Tibial artery (tissue), 4 donors: ENCODE measurements at places on chromosomes 6 and 20.
A peak's percentile ranks its signal among the peaks of the same experiment; 100 is the strongest.

DNA sequence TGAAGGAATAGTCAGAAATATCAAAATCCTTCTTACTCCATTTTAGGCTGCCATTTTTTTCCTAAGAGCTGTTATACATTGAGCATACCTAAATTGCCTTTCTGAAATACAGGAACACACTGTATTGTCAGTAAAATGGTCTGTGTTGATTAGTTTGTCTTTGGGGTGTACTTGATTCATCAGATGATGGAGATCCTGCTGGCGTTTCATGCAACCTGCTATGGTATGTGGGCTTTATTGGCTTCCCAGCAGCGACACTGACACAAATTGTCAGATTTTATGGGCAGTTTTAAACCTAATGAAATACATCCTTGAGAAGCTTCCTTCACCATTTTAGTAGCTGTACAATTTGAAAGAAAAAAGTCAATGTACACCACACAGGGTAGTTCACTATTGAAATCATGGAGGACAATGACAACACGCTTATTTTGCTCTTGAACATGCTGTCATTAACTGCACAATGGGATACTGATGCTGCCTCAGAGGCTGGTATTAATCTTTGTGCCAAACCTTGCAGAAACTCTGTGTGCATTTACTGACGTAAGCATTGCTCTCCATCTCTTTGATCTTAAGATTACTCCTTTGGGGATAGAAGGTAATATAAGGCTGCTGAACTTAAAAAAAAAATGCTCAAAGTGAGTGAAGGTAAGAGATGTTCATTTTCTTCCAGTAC is 124.9 kb downstream of the LAMA2 start:
- no peak for DNase-seq

DNA sequence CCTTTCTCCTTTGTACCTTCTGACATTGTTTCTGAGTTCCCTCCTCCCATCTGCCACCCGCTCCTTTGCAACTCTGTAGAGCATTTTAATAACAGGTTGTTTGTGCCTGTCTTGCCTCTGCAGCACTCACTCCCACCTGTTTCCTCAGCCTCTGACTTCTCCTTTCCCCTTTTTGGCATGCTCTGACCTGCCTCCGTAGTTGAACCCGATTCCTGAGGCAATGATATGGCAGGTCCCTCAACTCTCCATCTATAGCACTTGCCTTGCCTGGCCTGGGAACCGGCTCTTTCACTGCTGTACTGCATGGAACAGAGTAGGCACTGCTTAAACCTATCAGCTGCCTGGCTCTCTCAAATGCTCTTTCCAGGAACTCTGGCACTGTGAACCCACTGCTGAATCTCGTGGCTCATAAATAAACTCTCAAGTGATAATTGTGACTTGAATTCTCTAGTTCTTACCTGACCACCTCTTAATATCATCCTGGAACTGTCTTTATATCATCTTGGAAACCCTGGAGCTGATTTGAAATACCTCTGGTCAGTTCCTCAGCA is 50.3 kb downstream of the UTRN start:
- DNase-seq, result no peak

DNA sequence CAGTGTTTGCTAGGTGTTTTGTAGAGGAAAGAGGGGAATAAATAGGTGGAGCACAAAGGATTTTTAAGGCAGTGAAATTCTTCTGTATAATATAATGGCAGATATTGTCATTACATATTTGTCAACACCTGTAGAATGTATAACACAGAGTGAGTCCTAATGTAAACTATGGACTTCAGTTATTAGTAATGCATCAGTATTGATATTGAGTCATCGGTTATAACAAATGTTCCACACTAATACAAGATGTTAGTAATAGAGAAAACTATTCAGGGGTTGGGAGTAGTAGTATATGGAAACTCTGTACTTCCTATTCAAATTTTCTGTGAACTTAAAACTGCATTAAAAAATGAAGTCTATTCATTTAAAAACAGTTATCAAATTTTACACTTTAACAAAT is 299.2 kb downstream of the UBE3D start:
- no peak for DNase-seq

GRCh38 chr20:44053046-44053445 is 133.9 kb downstream of the JPH2 start:
- DNase-seq, result no peak

GRCh38 chr6:38179300-38179699 is 359.8 kb downstream of the ZFAND3 start:
- DNase-seq, result peak; percentile 15

DNA sequence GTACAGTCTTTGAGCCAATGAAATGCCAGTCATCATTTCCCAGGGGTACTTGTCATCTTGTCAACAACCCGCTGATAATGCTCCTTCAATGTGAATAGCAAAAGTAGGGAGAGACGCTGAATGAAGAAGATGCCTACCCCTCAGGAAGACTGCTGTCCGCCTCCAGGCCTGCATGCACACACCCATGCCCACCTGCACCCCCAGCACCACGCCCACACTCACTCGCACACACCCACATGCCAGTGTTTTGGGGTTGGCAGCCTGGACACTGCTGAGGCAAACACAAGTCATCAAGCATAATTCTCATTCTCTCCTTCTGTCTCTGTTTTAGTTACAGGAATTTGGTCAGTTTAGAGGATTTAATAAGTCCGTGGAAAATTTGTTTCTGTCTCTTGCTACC is 63.6 kb downstream of the SYTL3 start:
- DNase-seq, result no peak

- DNase-seq, result peak; percentile 58
These were observed 78.7 kb upstream of the BTN3A2 start for GRCh38 chr6:26286168-26286877.

- DNase-seq, result no peak
These were observed 108.9 kb upstream of the EMILIN3 start for GRCh38 chr20:41475503-41475902.

DNA sequence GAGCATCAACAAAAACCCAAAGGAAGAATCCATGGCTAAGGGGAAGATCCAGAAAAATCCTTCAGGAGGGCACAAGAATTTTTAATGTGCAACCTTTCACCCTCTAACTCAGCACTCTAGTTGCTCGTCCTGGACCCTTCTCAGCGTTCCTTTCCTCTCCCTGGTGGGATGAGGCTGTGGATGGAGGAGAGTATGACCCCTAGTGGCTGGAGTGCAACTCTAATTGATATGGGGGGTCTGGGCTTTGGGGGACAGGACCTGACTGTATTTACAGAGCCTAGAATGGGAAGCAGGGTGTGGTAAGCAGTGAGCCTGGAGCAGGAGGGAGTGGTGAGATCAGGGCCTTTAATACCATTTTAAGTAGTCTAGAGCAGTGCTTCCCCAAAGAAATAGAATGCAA is 83.9 kb upstream of the CEP85L start:
- no peak for DNase-seq

DNA sequence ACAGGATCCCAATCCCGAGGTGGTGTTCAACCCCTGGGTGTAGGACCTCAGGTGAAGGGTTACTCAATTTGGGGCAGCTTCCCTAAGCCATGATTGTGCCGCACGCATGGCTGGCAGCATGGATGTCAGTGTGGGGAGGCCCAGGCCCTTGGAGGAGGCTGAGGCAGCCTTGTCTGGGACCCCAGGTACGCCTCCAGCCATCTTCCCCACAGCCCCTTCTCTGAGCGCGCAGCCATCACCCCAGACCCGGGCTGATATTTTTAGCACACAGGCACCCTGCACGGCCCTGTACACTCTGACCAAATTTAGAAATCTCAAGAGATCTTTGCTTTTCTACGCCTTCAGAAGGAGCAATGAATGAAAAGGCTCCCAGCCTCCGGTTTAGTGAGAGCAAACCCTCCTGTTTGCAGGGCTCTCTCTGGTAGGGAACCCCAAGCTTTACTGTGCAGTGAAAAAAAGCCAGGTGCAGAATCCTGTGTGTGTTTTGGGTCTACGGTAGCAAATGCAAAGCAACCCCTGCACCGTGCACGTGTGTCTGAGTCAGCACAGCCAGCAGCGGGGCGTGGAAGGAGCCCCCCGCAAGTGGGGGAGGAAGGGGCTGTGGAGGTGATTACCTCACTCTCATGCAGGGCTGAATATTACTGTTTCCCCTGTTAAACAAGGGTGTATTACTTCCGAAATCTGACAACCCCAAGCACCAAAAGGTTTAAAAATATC is 44.3 kb downstream of the CTCFL start:
- DNase-seq, result no peak

DNA sequence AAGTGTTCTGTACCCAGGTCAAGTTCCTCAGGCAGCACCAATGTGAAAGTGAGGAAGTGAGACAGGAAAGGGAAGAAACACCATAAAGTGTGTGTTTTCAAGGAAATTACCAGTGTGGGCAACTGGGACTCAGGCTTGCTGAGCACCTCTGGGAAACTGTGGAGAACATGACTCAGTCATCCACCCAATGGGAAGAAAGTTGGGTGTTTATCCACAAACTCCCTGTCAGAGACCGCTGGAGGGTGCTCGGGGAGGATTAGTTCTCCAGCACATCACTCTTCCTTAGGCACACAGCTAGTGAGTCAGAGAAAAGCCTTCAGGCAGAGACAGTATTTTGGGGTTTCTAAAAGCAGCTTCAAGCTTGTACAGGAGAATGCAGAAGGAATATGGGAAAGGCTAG is 93.6 kb downstream of the PCSK2 start:
- no peak for DNase-seq

DNA sequence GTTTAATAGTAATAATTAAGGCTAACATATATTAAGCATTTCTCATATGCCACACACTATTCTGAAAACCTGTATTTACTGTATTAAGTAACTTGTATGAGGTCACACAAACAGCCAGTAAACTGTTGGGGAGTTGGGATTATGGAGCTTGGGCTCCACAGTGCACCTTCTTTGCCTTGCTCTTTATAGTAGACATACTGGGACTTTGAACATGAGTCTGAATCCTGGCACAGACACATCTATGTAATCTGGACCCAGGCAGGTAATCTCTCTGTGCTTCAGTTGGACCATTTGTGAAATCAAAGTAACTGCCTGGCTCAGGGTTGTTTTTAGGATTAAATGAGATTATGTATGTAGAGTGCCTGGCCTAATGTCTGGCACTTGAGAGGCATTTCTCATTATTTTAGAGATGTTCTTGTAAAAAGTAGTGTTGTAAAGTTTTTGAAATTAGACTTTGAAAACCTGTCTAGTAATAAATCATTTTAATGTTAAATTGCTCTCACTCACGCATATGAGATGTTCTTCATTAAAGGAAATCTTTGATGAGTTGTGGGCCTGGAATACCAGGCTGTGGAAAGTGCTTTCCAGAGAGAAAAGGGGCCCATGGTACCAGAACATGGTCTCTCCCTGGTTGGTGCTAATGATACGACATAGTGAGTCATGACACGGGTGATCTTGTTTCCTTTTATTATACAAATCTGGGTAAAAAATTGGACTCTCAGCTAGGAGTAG is 34.3 kb downstream of the LRRC1 start:
- no peak for DNase-seq

DNA sequence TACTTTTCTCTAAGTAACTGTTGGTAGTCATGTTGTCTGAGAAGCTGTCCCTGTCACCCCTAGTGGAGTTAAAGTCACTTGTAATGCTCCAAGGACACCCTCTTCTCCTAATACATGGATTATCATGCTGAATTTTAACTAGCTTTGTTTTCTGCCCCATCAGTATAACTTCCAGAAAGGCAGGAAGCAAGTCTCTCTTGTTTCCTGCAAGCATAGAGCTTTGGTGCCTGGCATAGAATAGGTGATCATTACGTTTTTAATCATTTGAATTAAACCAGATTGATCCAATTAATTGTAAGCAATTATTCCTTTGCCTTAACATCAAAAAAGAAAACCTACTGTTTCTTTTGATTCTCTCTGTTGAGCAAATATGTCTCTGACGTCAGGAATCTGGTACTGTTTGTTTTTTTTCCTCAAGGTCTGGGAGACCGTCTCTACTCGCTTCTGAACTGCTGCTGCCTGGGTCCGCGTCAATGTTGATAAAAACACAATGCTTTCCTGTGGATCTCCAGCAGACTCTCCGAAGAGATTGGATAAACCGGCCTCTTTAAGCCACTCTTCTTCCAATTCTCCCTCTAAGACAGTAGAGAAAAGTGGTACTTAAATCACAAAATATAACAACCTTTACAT is 71.8 kb downstream of the ARHGAP18 start:
- DNase-seq, result no peak

- DNase-seq, result no peak
These were observed 15.6 kb downstream of the STX16 start for GRCh38 chr20:58666702-58667101.

DNA sequence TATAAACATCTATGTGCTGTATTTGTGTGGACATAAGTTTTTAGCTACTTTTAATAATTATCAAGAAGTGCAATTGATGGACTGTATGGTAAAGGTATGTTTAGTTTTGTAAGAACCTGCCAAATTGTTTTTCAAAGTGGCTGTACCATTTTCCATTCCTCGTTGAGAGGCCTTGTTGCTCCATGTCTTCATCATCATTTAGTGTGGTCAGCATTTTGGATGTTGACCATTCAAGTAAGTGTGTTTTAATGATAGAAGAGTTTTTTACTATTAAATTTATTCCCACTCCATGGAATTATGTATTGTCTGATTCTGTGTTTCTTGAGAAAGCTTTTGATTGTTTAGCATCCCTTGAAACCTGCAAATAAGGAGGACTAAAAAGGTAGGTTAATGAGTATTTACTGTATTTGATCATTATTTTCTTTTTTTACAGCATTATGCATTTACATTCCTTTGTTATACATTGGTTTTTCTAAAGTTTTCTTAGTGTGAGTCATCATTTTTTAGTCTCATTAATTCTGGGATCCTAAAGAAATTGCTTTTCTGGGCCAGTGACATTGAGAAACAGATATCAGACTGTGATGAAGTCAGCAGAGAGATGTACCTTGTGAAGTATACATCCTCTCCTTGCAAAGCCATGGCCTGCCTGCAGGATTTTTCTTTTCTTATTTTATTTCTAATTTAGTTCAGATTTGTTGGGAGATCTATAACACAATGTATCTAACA is 312.8 kb upstream of the PTCHD4 start:
- no peak for DNase-seq

DNA sequence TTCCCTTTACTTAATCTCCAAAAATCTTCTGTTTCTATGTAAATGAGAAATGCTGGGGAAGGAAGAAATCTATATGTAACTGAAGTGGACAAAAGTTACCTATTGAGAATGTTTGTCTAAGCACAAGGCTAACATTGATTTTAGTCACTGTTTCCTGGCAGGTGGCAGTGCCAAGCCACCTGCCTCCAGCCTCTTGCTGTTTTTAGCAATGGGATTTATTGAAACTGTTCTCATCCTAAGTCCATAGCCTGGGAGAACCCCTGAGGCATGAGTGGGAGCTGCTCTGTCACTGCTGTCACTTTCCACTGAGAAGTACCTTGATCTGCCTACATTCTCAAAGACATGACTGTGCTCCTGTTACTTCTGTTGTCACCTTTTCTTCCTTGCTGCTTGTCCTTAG is 14.7 kb downstream of the ENPP3 start:
- DNase-seq, result no peak

DNA sequence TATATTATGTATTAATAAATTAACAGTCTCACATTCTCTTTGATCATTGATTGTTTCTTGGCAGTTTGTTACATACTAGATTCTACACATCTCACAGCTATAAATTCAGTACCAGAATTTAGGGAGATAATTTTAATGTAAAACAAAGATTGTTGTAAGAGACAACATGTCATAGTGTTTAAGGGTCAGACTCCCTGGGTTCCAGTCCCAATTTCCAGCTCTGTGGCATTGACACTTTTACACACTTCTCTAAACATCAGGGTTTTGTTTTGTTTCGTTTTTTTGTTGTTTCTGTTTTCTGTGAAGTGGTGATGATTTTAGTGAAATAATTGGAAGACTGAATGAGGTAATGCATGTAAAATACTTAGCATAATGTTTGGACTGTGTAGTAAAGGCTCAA is 19.9 kb downstream of the ADGRB3 start:
- no peak for DNase-seq
